ENCODE measurements at places on chromosomes 16 and 17.

DNA sequence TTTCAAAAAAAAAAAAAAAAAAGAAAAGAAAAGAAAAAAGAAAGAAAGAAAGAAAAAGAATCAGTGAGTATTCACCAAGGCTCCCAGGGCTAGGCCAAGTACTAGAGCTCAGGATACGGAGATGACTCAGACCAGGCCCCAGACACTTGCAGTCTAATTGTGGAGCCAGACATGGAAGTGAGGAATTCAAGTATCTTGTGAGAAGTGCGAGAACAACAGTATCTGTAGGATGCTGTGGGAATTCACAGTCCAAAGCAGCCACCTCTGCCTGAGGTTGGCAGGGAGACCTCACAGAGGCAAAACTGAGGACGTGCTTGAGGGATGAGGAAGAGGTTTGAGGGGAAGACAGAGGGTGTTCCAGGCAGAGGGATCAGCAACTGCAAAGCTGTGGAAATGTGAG lies 14.0 kb upstream of the ALDOA start:
- DNase-seq: no peak

DNA sequence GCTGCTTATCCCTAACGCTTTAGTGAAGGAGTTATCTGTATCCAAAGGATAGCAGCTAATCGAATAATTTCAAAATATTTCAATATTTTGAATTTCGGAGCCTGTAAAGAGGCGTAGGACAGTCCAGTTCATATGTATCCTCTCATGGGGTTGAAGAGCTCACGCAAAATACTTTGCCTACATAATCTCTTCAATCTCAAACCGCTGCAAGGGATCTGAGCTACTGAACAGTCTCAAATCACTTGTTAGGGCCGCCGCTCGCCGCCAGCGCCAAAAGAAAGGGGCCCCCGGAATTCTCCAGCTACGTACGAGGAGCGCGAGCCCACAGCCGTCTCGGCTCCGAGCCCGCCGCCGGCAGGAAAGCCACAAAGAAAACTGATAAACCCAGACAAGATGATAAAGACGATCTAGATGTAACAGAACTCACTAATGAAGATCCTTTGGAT lies 601 bp upstream of the RFWD3 start:
- no peak for DNase-seq

DNA sequence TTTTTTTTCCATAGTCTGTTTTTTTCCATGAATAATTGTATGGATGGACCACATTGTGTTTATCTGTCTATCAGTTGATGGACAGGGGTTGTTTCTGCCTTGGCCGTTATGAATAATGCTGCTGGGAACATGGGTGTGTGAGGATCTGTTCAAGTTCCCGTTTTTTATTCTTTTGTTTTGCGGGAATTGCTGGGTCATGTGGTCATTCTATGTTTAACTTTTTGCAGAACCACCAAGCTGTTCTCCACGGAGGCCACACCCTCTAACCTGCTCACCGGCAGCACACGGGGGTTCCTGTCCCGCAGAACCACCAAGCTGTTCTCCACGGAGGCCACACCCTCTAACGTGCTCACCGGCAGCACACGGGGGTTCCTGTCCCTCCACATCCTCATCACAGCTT lies 5.9 kb upstream of the MSLN start:
- DNase-seq: no peak

DNA sequence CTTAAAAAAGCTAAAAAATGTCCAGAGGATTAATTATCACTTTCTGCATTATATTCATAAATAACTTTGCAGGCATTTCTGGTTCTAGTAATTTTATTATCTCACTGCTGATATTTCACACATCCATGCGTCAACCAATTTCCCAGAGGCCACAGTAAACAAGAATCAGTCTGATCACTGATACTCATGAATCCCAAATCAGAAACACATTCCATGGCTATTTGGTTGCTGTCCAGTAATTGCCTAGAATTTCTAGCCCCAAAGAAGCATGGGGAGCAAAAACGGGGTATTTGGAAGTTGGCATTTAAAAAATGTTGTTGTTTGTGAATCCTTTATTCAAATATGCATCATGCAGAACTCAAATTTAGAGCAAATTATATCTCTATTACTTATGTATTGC lies 244.8 kb downstream of the CDH8 start:
- no peak for DNase-seq

DNA sequence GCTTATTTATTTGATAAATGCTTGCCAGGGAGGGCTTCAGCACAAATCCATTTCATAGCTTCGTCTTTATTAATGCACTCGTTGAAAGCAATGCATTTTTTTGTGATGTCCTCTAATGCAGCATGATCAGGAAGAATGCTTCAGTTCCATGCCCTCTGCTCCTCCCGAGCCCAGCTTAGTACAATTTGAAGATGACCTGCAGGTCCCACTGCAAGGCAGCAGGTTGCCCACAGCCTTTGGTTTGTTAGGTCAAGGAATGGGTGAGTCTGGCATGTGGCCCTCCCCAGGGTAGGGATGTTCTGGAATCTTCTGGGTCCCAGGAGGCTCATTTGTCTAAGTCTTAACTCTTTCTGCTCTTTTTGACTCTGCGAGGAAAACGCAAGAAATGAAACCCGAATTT lies 49.4 kb upstream of the MARCHF10 start:
- DNase-seq: no peak

DNA sequence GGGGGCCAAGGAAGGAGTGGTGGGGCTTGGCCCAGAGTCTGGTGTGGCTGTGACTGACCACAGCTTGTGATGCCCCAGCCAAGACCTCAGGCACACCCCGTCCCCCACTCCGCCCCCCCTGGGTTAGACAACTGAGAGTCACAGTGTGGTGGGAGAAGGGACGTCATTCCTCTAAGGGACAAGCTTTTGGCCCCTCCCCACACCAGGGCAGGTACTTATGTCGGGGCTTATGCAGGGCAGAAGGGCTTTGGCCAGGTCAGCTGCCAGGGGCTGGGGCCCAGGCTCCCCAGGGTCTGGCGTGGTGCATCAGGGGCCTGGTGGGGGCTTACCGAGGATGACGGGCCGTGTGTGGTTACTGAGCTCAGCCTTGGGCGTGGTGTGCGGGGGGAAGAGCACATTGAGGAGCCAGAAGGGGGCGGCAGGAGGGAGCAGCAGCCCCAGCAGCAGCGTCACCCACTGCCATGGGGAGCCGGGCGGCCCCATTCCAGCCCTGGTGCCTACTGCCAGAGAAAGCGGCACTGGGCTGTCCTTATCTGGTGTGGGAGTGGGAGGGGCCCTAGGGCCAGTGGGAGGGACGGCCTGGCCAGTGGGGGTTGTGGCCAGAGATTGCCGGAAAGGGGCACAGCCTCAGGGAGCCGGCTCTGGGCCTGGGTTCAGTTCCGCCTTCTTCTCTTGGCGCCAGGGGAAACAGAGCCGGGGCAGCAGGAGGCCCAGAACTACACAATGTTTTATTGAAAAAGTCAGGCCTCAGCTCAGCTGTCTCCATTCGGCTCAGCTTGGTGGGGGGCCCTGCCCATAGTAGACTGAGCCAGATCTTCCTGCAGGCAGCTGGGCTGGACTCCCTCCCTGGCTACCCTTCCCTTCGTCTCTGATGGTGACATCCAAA lies at the start of gene LCAT:
Gene LCAT, minus strand, starts transcription at position 502 of the 886 bp plus-strand sequence. Its CDS starts 19 bp downstream, at position 483.
- DNase-seq: no peak

DNA sequence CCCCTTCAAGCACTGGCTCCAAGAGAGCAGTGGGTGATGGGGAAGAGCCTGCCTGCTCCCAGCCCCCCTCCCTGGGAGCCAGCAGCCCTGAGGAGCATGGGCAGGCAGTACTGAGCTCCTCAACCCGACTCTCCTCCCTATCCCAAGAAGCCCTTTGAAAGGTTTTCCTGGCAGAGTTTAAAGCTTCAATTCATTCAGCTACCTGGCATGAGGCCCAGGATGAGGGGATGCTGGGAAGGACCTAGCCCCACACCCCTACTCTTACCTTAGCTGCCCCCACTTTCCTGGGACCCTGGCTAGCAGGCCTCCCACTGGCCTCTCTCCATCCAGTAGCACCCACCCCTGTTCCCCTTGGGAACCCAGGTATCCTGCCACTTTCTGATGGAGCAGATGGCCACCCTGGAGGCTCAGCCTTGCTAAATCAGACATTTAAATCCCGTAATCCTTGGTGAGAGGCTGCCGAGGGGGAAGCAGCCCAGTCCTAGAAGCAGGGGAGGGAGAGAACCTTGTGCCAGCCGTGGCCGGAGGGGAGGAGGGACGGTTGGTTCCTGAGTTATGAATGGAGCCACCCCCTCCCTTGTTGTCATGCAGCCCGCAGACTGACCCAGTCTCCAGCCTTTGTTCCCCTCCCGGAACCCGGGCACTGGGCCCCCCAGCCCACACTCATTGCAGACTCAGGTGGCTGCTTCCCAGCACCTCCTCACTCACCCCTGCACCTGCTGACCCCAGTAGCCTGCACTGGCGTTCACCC lies 17.1 kb downstream of the ATP1B2 start:
- no peak for DNase-seq
